SK-N-MC (cell line): ENCODE measurements at places on chromosomes 2 and 18.

DNA sequence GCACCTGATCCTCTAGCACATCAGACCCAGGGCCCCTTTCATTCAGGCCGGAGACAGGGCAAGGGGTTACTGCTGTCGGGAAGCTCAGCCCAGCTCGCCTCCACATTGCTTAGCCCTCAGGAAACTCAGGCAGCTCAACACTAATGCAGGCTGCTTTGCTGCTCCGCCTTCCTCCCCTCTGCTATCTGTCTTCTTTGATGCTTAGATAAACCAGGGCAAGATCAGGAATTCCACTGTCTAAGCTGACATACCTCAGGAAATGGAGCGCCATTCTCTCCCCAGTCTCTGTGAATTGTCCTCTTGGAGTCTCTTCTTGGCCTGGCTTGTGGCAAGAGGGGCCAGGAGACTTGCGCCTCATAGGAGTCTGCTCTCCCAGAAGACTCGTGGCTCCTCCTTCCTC lies 25.5 kb upstream of the EXOC6B start:
- DNase-seq = no peak

GRCh38 chr2:67871686-67872412 lies 191.0 kb downstream of the C1D start:
- DNase-seq = no peak

DNA sequence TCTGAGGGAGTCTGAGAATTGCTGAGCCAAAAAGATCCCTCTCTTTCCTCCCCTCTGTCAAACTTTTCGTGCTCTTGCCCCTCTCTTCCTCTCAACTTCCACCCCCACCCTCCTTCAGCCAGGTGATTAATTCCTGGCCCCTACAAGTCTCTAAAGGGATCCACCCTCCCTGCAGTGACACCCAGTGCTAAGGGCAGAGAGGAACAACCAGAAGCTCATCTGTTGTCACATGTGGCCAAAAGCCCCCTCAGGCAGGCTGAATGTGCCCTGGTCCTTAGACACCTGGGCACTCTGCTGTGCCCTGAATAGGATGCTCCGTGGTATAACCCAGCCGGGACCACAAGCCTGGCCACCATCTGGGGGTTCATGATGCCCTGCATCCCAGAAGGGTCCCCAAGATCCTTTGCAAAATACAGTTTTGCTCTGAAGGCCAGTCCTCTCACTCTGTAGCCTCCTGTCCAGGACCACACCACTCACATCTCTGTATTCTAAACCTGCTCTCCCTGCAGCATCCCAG lies 234.4 kb downstream of the BCL11A start:
- DNase-seq = no peak

DNA sequence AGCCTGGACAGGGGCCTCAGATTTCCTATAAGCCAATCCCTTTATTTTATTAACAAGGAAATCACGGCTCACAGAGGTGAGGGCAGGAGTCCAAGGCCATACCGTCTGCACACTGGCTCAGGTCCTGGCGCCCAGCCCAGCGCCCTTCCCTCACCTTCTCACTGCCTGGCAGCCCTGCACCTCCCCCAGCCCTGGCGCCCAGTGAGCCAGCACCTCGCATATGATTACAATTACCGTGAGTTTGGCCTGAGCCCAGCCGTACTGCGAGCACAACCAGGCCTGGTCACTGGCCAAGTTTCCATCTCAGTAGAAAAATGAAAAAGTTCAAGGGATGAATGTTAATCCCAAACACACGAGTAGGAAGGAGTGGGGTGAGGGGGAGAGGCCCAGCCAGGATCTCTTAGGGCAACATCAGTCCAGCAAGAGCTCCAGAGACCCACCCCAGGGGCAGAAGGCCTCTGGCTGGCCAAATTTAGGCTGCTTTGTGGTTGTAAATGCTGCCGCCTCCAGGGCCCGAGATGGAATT lies 68.4 kb downstream of the MCFD2 start:
- DNase-seq = no peak

DNA sequence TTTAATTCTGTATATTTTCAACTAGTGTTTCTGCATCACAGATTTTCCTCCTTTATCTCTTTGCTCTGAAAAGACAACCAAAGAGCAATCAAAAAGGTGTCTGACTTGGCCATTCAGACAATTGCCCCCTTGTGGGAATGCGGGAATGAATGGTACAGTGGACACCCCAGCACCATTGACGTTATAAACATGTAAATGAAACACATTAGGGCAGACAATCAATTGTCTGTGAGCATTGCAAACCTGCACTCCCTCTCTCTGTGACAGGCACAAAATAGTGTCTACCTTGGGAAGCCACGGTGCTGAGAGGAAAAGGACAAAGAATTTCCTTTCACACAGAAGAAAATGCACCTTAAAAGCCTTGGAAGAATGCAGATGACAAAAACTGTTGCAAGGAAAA lies 8.0 kb downstream of the ZEB2 start:
- no peak for DNase-seq

DNA sequence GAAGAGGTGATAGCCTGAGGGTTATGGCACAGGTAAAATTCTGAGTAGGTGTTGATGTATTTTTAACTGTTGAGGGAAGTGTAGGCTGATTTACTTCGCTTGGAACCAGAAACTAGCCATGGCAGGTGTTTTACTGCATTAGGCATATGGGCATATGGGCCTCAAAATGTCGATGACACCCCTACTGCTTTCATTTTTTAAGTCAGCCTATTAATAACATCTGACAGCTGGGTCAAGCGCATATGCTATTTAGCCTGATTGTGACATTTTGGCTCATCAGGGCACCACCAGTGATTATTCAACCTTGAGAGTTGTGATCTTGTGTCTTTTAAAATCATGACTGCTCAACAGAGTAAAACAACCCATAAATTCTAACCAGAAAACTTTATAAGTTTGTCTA lies 1396.9 kb upstream of the NXPH2 start:
- DNase-seq = no peak

- no peak for DNase-seq
These were observed 39.8 kb downstream of the SPRED2 start for GRCh38 chr2:65392609-65393008.

DNA sequence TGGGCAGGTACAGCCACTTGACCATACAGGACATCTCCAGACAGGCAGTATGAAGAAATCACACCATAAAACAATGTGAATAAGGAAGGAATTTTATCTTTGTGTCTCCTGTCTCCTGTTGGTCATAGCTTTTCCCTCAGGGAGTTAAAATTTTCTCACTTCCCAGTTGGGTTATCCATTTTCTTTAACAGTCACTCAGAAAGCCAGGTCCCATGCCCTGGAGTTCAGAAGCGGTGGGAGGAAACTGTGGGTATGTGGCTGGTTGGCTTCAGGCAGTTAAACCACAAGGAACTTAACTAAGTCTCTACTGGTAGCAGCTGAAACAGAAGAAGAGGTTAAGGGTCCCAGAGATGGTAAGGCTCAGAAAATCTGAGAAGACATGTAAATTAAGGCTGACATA lies 6.5 kb upstream of the SMAD2 start:
- no peak for DNase-seq

- no peak for DNase-seq
These were observed 124.7 kb upstream of the GATA6 start for GRCh38 chr18:22044474-22045220.
